GM12864 (cell line): ENCODE measurements at places on chromosomes 2 and 18.

- no peak for DNase-seq
Observed at GRCh38 chr2:154698296-154698720, at the start of gene KCNJ3. KCNJ3 (plus strand) TSS chr2:154698695; CDS start chr2:154698776, 81 bp downstream.

DNA sequence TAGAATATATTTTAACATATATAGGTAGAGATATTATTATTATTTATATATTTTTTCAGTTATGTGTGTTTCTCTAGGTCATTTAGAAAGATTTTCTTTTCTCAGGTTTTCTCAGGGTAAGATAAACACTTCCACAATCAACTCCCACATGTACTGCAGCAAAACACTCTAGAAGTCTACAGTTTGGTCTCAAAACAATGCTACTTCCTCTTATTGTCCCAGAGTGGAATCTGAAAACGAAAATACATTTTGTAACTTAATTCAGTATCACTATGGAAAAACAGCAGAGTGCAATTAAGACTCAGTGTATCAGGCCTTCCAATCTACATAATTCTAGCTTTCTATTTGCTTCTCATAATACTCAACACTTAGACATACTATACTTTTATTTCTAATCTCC is 190.1 kb upstream of the SLC35G4 start:
- no peak for DNase-seq

DNA sequence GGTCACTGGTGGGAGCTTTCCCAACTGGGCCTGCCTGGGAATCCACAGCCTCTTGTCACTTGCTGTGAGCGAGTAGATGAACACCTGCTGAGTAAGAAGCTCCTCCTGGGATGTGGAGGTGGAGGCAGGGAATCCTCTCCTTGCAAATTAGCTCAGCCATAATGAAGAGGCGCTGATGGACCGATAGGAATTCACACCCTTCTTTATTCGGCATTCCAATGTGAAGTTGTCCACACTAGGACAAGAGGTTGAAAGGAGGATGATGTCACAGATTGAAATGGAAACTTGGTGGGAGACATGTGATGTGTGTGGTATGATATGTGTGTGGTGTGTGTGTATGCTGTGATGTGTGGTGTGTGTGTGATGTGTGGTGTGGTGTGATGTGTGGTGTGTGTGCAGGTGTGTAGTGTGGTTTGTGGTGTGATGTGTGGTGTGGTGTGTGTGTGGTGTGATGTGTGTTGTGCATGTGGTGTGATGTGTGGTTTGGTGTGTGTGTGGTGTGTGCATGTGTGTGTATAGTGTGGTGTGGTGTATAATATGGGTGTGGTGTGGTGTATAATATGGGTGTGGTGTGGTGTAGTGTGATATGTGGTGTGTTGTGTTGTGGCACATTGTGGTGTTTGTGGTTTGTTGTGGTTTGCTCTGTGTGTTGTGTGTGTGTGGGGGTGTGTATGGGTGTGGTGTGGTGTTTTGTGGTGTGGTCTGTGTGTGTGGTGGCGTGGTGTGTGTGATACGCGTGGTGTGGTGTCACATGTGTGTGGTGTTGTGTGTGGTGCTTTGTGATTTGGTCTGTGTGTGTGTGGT is 216.4 kb downstream of the BCL2 start:
- no peak for DNase-seq

DNA sequence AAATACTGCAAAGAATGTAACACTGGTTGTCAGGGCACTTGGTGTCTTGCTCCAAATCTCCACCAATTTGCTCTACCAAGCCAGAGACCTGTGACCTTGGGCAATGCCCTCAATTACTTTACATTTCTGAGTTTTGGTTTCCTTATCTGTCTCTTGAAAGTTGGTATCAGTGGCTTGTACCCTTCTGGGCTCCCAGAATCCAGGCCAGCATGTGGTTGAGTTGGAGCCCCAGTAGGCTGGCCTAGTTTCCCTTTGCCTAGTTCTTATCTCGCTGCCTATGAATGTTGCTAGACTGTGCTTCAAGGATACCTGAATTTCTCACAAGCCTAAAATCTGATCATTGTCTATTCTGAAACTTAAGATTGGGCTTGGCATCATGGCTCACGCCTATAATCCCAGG is 26.6 kb downstream of the MEP1B start:
- no peak for DNase-seq

GRCh38 chr2:42648796-42649195 is 80.4 kb downstream of the MTA3 start:
- DNase-seq: no peak

DNA sequence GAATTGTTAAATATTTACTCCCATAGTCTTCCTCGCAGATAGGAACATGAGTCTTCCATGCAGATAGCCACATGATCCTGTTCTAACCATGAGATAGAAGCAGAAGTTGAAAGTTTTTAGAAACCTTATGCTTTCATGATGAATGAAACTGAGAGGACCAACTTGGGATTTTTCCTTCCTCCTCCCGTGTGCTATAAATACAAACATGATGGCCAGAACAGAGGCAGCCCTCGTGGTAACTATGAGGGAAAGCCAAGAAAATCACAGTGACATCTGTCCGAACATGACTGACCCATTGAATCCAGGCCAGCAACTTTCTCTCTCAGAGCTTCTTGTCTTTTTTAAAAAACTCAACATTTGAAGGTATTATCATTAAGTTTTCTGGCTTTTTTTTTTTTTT is 78.5 kb downstream of the ACAA2 start:
- no peak for DNase-seq

GRCh38 chr2:162749994-162750393 is 88.6 kb downstream of the KCNH7 start:
- no peak for DNase-seq

DNA sequence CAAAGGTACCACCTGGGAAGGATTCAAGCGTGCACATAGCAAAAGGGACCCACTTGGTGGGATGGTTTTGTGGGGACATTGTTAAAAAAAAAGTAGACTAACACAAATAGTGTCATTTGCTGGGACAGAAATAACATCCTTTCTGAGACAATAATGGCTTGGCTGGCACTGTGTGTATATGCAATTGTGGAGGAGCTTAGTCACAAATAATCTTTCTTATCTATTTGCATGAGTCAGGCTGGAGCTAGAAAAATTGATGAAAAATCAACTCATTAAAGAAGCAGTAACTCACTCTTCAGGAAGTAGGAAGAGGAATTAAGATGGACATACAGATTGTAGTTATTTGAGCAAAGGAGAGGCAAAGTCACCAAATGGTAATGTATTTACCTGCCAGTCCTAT is 29.5 kb upstream of the ITGB6 start:
- DNase-seq: no peak

- DNase-seq: no peak
Observed at GRCh38 chr18:59273759-59274532, 692 bp upstream of the RAX start.

- DNase-seq: peak; percentile 31
Observed at GRCh38 chr2:30072250-30072842, 74.5 kb upstream of the YPEL5 start.

DNA sequence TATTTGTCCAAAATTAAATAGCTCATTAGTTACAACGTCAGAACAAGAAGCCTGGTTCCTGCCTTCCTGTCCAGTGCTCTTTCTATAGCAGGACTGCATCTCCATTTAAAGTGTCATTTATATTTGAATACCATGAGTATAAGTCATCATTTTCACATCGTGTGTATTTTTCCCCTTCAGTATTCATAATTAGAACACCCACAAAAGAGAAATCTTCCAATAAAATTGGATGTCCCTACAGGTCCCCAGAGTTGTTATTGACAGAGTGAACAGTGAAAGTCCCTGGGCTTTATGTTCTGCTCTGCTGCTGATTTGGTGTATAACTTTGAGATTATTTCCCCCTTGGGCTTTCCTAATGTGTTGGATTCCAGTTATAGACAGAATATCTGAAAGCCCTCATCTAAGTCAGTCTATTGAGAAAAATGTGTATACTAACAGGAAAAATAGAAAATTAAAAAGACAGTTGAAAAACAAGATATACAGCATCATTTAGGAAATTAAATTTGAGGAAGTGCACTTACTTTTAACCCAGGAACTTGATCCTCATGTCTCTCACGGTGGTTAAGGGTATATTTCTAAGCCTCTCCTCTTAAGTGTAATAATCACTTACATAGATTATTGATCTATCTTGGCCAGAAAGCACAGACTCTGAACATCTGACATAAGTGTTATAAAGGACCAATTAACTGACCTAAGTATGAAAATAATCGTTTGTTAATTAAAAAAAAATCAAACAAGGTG is 15.2 kb upstream of the REV1 start:
- no peak for DNase-seq
